Activated naive CD4-positive, alpha-beta T cell treated with anti-CD3 and anti-CD28 coated beads for 36 hours (primary cell): ENCODE measurements at places on chromosomes 4 and X. TPM values are rescaled to one million over a fixed set of nuclear protein-coding genes. Genes with fewer than 3 reads are reported as not detected.

The TMSB15C gene
- total RNA-seq, result 2.1 TPM

The USP17L30 gene
- not detected for total RNA-seq

- DNase-seq, result no peak
These were observed 5.8 kb downstream of the ANOS1 start for GRCh38 chrX:8726031-8726652.

DNA sequence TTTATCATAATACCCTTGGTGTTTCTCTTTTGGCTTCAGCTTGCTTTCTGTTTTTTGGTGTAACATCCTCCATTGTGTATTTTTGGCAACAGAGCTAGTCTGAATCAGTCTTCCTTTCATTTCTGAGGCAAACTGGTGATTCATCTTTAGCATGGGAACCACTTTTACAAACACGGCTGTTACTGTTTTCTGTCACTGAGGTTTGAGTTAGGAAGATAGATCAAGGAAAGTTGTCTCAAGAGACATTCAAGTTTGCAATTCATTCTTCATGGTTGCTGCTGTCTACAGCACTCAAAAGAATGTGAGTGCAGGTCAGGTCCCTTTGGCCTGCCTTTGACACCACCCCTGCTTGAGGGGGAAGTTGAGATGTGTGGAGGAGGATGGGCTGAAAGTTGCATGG, 36.3 kb downstream of the IL21 start:
- peak; percentile 42 for DNase-seq
